Foreskin melanocyte (primary cell): ENCODE measurements at places on chromosomes 11 and 22.

DNA sequence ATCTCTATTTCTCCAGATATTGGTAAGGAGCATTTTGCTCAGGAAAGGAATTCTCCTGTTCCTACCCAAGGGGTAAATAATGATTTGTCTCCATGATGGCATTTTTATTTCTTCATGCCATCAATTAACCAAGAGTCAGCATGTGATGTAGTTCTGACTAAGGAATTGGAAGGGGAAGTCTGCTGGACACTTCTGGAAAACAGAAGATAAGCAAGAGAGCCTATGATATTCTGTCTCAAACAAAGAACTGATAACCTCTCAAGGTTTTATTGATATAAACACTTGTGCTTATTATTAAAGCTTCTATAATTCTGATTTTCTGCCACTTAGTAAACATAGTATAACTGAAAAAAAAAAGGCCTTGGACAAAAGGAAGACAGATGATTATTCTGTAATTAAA is 673.0 kb upstream of the CHORDC1 start:
- no peak for DNase-seq

DNA sequence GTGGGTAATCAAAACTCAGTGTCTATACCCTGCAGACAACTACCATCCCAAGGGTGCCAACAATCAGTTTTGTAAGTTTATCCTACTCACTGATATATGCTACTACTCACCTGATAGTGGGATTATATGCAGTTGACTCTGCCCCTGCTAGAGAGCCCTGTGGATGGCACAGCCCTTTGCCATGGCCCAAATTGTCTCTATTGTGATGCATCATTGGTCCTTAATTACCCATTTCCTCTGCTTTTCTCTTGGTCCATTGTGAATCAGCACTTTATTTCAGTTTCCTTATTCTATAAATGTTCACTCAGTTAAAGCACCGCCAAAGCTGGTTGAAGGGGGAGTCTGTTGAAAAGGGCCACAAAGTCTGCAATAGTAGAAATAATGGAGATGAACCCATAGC is 42.3 kb downstream of the PLAAT5 start:
- no peak for DNase-seq

GRCh38 chr22:29949872-29950271 is 66.9 kb downstream of the MTMR3 start:
- no peak for DNase-seq

DNA sequence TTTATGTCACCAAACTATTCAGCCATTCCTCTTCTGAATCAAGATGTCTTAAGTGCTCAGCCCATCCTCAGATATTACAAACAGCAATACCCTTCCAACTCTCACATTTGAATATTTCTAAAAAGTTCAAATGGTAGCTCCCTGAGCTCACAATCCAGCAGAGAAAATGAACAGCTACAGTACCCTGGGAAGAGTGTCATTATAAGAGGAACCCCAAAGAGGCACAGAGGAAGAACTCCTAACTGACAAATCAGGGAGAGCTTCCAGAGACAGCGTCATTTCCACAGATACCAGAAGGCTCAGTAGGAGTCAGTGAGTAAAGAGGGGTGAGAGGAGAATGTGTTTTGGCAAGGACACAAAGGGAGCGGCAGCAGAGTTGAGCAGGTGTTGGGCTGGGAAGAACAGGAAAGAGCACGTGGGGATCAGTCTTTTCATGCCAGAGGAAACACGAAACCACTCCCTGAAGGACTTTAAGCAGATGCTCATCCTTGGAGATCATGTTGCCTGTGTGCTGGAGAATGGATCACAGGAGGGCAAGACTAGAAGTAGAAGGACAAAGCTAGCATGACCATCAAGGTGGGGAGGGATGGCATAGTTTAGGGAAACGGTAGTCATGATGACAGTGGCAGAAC is 4.3 kb downstream of the CLTCL1 start:
- no peak for DNase-seq

DNA sequence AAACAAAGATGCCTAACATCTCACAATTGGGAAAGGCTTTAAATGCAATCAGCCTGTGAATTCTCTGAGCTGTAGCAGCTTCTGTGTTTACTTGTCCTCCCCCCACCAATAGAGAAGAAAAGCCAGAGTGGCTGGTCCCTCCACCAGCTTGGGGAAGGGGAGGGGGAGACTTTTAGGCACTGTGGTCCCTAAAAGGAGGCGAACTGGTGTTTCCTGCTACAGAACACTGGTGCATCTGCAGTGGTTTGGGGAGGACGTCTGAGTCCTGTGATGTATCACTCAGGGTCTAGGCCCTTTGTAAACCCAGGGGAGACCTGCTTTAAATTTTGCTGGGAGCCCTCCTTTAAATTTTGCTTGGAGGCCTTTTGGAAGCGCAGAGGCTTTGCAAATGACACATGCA is 16.9 kb downstream of the TNRC6B start:
- DNase-seq = no peak

- peak; percentile 62 for DNase-seq
These were observed 36.9 kb upstream of the CLPB start for GRCh38 chr11:72471005-72471898.

GRCh38 chr22:50199829-50200460 is 866 bp upstream of the SELENOO start:
- DNase-seq = no peak

DNA sequence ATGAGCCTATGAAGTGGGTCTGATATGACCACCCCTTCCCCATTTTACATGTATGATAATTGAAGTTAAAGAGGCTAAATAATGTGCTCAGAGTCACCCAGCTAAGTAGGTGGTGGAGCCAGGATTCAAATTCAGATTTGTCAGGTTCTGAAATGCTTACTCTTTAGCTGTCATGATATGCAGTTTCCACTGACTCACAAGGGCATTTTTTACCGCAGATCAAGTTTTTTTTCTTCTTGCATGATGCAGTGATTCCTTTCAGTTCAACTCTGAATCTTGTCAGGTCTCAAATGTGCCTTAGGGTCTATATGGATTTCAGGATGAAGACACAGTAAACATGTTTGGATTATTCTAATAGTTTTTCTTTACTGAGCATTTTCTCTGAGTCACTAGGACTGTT is 12.6 kb upstream of the TRIM44 start:
- no peak for DNase-seq

GRCh38 chr11:9029422-9029821 is 25.6 kb upstream of the NRIP3 start:
- no peak for DNase-seq
